Cortex of kidney (tissue), 1 donor: ENCODE measurements at places on chromosomes 3 and 15.

DNA sequence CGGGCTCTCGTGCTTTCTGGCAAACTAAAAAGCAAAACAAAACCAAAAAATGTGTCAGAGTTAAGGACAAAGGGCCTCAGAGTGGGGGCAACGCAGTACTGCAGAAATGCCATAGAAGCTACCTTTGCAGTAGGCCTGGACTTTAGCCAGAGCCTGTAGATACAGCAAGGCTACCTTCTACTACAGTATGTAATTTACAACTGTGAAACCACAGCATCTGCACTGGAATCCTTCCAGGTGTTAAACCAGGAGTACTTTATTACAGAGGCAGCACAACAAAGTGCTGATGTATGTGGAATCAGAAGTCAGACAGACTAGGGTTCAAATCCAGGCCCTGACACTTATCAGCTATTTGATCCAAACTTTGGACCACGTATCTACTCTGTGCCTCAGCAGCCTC is 34.9 kb downstream of the RUBCN start:
- DNase-seq = no peak

GRCh38 chr15:65212097-65212496 is 824 bp upstream of the CILP start:
- no peak for DNase-seq

- no peak for DNase-seq
Measured at GRCh38 chr3:56782215-56782614, 19.5 kb downstream of the ARHGEF3 start.

GRCh38 chr3:14393440-14394106 is 8.8 kb upstream of the SLC6A6 start:
- DNase-seq = no peak

DNA sequence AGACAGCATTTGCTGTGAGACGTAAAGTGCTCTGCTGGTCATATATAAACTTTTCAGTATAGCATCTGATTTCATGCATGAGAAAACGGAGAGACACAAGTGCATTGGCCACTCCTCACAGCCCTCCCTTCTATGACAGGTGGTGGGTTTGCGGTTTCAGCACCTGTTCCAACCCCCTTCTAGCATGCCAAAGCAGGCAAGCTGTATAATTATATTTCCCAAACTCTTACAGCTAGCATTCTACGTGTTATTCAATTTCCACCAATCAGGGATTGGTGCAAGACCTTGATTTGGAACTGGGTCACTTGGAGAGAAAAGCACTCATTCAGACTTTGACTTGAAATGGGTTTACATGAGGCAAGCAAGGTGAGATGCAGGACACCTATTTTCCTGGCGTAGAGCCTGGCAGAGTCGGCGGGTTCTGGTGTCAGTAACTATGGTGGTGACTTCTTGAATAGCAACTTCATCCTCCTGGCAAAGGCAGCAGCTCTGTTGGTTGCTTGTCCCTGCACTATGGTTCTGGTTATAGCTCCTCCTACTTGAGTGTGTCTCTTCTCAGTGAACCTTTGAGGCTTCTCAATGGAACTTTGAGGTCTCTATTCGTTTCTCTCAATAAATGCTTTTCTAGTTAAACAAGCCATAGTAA is 356.5 kb downstream of the TBL1XR1 start:
- no peak for DNase-seq

DNA sequence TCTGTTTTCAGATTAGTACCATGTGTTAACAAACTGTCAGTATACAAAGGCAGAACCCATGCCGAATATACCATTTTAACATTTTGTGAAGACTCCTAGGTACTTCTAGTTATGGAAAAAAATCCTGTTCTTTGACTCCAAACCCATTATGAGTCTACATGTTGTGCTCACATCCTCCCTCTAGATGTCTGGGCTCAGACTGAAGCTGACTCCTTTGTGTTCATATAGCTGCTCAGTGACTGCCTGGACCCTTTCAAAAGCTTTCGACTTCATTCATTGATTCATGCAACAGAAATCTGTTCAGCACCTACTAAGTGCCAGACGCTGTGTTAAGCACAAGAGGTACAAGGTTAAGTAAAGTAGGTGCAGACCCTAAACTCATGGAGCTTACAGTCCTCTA is 60.5 kb downstream of the MEGF11 start:
- no peak for DNase-seq

DNA sequence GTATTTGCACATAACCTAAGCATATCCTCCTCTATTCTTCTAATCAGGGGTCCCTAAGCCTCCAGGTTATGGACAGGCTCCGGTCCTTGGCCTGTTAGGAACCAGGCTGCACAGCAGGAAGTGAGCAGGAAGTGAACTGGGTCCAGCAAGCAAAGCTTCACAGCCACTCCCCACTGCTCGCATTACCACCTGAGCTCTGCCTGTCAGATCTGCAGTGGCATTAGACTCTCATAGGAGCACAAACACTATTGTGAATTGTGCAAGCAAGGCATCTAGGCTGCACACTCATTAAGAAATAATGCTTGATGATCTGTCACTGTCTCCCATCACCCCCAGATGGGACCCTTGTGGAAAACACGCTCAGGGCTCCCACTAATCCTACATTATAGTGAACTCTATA is 9.8 kb downstream of the MSL2 start:
- no peak for DNase-seq

- DNase-seq = no peak
Measured at GRCh38 chr3:107458871-107459270, 63.9 kb upstream of the BBX start.

DNA sequence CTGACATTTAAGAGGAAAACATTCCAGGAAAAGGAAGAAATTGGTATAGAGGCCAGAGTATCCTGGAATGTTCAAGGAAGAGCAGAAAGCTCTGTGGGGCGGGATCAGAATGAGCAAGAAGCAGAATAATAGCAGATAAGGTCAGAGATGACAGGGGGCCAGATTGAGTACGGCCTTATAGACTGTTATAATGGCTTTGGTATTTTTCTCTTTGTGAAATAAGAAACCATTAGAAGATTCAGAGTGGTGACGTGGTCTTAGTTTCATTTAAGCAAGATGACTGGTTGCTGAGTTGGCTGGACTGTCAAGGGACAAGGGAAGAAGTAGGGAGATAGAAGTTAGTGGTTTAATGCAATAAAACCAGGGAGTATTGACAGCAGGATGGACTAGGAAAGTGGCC is 218.3 kb upstream of the SOX2 start:
- no peak for DNase-seq

- DNase-seq = no peak
Measured at GRCh38 chr3:124854009-124854408, 33.2 kb downstream of the ITGB5 start.

DNA sequence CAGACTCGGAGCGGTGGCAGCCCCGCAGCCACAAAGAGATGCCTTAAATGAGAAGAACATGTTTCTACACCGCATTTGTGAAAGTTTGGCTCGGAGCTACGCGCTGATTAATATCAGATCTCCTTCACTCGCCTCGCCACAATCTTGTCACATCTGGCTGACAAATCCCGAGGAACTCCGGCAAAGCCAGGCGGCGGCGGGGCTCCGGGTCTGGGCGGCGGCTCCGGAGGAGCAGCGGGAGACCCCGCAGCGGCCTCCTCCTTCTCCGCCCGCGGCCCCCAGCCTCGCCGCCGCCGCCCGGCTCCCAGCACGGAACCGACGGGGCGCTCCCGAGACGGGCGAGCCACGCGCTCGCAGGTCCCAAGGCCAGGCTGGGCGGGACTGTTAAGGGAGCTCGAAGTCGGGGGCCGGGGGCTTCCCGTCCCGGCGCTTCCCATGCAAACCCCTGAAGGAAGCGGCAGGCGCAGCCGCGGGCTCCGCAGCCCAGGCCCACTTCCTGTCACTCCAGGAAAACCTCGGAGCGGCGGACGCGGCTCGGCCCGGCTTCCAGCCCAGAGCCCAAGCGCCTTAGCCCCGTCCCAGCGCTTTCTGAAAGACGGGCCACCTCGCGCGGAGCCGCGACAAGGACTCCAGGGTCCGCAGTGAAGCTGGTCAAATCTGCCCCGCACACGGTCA is 1.2 kb downstream of the BNC1 start:
- no peak for DNase-seq

DNA sequence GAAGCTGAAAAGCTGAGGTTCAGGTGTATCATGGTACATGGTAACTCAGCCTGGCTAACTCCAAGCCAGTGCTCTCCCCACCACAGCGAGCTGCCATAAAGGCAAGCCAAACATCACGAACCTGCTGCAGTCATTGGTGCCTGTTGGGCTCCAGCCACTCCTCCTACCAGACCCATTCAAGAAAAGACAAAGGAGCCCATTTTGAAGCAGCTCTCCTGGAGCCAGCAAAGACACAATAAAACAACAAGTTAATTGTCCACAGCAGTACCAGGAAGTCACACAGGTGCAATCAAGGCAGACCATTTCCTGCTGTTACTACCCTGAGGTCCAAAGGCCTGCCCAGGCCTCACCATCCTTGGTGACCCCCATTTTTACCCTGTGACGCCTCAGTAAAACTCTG is 77.6 kb downstream of the DAPK2 start:
- DNase-seq = no peak

DNA sequence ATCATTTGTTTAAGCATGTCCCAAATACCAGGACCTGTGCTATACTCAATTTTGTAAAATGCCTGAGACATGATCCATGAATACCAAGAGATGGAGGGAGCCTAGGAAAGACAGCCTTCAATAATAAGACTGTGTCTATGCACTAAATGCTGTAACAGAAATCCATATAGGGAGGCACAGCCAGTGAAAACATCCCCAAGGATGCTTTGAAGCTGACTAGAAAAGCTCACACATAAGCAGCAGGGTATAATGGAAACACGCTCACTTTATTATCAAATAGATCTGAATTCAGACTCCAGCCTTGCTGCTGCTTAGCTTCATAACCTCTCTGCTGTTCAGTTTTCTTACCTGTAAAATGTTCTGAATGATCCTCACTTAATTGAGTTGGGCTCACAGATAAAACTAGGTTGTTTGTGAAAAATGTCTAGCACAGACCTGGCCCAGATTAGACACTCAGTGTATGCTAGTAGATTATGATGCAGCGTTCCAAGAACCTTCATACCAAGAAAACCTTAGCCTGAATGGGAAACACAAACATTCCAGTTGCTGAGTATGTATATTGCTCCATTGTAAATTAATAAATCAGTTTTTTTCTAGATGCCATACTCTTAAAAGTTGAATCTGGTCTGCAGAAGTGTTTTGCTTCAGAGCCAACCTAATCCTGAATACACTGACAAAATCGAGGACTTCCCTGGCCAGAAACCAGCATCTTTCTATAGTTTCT is 3.8 kb upstream of the LARP6 start:
- DNase-seq = no peak

DNA sequence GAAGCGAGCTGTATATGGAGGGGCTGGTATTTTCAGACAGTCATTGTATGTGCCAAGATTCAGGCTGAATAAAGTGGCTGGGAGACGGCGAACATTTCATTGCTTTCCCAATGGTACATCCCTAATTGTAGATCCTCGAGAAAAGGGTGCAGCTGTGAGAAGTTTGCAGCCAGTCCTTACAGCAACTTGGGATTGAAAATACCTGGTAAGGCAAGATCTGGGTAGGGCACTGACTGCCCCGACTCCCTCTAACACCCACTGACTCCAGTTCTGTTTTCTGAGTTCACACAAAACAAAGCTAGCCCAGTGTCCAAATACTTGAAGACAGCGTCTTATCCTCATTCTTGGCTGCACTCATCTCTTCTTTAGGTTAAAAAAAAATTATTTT is 63.7 kb downstream of the EDEM1 start:
- DNase-seq = no peak

GRCh38 chr15:83721981-83722380 is 68.1 kb downstream of the ADAMTSL3 start:
- DNase-seq = no peak

DNA sequence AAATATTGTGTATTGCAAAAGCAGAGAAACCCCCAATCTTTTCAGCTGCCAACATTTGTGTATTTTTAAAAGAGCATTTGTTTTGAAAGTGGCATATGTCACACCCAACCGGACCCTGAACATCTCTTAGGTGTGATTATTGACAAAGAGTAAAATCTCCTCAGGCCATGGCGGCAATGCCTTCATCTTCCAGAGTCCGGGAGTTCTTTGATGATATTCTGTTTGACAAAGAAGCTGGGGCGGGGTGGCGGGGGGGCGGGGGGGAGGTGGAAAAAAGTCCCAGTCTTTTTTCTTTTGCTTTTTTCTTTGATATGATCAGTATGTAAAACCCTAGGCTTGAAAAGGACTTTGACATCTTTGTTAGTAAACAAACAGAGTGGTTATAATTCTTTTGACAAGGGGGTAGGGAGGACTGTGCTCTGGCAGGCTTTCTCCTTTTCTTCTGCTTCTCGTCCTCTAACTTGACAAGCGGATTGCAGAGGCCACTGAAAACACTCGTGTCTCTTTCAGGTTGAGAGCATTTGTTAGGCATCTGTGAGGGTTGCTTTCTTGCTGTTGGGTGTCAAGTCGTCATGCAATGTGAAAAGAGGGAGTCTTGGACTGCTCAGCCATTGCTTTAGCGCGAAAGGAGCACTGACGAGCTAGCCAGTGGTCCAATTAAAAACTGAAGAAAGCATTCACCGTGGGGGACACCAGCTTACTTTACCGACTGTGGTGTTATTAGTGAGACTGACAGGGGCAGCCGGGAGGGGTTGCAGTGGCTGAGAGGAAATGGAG is 243.2 kb downstream of the NSUN3 start:
- DNase-seq = no peak

DNA sequence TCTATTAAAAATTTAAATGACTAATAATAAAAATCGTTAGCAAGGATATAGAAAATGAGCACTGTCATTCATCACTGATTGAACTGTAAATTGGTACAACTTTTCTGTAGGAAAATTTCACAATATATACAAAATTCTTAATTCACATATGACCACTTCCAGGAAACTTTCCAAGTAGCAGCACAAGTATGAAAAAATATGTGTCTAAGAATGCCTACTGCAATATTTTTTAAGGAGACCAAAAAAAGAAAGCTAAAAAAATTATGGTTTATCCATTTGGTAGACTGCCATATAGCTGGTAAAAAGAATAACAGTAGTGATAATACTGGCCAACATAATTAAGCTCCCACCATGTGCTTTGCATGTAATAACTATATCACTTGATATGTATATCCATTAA is 59.2 kb downstream of the KLHL6 start:
- no peak for DNase-seq

GRCh38 chr15:84881520-84881830 is 3.0 kb upstream of the SLC28A1 start:
- DNase-seq = no peak

- no peak for DNase-seq
Measured at GRCh38 chr3:9732080-9732739, 675 bp downstream of the BRPF1 start.
